ENCODE measurements at places on chromosomes 3 and 15.

GRCh38 chr3:68207327-68207726 lies 552.9 kb upstream of the SUCLG2 start:
- no peak for DNase-seq

- no peak for DNase-seq
These were observed 30.1 kb upstream of the TFRC start for GRCh38 chr3:196111939-196112386.

DNA sequence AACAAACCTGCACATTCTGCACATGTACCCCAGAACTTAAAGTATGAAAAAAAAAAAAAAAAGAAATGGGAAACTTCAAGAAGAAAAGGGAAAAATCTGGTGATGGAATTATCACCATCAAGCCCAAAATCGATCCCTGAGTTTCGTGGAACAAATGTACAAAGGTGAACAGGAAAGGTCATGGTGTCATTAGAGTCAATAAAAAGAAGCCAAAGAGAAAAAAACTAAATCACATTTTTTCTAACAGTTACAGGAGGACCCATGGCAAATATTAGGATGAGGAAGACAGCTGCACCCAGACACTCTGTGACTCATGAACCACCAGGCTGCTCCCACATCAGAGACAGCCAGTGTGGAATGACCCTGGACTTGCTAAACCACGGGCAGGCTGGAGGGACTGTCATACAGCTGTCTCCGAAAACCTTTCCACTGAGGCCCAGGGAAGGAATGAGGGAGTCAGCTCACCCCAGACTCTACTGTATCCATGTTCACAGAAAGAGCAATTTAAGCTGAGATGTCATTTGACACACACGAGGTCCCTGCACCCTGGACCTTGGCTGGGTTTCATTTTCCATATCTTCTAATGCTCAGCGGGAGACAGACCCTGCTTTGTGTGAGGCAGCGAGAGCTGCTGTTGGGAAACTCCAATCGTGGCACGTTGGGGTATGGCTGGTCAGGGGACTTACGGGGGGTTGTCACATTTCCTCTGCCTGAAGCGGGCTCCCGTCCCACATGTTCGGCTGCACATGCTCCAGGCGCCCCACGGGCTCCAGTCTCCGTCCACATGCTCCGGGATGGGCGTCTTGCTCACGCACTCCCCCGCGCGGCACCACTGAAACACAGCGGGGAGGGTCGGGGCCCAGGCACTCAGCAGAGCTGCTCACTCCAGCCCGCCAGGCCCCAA lies 210.2 kb downstream of the ADAMTS17 start:
- no peak for DNase-seq

DNA sequence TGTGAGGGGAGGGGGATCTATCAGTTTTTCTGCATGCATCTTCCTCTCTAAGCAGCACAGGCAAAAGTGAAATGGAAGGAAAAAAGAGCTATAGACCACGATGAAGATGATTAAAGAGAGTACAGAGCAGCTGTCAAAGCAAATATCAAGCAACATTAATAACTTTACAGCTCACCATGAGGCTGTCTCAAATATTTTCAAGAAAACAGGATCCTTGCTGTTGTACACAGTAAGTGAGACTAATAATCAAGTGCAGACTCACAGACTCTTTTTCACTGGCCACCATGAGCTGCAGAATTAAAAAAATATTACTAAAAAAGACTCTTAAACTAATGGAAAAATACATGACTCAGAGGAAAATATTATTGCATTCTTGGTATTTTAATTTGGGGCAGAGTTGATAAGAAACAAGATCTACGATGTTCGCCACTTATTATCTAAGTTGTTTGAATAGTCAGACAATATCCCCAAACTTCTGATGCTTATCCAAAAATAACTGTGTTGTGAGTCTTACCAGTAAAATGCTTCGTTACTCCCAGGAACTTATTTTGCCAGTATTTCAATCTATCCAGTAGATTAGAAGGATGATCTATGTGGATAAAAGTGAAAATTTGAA lies 817.5 kb upstream of the ALCAM start:
- no peak for DNase-seq

DNA sequence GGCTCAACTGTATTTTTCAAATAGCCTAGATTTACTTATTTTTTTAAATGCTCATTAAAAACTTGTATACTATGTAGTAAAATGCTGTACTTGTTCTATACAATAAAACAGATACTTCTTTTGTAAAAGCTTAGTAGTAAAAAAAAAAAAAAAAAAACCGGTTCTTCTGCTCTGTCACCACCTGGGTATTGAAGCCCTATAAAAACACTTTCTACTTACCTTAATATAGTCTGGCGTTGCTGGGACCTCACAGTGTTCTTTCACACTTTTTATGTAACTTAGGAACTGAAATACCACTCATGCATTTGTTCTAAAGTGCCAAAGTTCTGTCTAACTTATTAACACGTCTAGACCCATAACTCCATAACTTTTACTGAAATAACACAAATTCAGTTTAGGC lies 61.4 kb downstream of the TASOR start:
- no peak for DNase-seq

DNA sequence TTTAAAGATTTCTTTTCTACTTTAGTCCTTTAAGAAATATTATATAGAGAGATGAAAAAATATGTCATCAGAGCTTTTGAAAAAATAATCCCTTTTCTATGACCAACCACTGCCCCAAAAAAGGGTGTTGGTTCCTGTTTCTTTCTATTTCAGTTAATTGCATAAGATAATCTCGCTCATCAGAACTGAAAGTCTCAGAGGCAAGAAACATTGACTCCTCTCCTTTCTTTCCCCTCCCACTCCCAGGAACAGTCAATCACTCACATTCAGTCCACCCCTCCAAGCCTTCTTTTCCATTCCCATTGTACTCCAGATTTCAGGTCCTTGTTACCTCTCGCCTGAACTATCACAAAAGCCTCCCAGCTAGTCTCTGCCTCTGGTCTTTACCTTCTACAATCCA lies 153.7 kb upstream of the ABI3BP start:
- no peak for DNase-seq

DNA sequence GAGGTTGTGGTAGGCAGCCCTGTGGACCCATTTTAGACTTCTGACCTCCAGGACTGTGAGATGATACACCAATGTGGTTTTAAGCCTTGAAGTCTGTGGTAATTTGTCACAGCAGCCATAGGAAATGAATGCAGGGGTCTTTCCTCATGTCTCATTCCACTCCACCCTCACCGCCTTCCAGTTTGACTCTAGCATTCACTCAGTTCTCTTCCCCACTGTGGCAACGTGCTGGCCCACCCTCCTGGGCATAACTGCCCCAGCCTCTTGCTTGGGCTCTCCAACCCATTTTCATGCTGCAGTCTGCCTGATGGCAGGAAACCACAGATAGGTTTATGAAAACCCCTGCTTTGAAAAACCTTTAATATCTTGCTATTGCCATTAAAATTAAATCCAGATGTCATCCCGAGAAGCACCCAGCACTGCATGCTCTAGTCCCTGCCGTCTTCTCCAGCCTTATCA lies 7.3 kb upstream of the TRNT1 start:
- DNase-seq: no peak

GRCh38 chr3:53142986-53143385 lies 12.8 kb upstream of the RFT1 start:
- no peak for DNase-seq

DNA sequence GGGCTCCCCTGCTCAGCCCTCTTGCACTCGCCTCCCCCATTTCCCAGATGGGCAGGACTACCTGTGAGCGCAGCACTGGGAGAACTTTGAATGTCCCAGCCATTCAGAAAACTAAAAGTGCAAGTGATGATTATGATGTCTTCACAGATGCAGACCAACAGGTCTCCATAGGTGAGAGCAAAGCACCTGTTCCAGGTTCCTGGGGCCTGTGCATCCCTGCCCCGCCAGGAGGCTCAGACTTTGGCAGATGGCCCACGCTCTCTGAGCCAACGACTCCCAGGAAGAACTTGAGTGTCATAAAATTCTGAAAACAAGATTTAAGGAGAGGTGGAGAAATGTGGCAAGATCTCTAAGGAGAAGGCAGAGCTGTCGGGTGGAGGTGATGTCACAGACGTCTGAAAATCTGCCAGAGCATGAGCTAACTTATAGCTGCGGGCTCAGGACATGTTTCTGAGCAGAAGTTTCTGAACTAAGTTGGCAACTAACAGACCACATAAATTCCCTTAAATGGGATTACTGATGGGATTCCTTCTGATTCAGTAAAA lies 110.8 kb upstream of the IGF1R start:
- no peak for DNase-seq

DNA sequence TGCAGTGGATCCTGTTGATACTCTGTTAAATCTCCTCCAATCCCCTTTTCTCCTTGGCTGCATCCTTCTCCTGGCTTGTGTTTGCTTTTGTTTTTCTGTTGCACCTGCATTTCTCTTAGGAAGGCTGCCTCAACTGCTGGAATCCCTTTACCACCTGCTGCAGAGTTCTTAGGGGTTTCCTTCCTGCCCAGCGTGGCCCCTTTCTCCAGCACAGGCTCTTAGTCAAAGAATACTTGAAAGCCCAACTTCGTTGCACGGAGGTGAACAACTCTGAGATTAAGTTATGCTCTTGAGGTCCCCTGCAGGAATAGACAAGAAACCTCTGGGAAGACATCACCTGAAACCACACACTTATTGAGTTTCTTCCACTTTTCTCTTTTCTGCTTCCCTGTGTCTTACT lies 121.6 kb upstream of the GRM7 start:
- DNase-seq: no peak

- DNase-seq: no peak
These were observed 9.3 kb upstream of the HCN4 start for GRCh38 chr15:73378089-73378488.

DNA sequence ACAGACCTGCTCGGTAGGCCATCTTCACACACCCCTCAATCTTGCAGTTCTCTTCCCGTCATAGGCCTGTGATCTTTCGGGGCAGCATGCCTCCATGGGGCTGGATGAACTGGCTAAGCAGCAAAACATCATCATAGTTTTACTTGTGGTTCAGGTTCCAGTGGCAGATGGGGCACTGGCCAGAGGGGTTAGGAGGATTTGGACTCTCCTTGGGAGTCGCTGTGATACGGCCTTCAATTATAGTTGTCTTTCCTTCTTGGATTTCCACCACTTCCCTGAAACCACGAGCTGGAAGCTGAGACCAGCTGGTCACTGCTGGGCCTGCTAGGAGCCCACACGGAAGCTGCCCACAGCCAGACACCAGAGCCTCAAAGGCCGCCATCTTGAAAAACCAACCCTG lies 15.7 kb downstream of the ZNF589 start:
- no peak for DNase-seq

GRCh38 chr3:99516936-99517335 lies 121.5 kb upstream of the COL8A1 start:
- DNase-seq: no peak
